Cerebellar nuclear complex (tissue), 1 donor: ENCODE measurements at places on chromosomes 6 and 20.

DNA sequence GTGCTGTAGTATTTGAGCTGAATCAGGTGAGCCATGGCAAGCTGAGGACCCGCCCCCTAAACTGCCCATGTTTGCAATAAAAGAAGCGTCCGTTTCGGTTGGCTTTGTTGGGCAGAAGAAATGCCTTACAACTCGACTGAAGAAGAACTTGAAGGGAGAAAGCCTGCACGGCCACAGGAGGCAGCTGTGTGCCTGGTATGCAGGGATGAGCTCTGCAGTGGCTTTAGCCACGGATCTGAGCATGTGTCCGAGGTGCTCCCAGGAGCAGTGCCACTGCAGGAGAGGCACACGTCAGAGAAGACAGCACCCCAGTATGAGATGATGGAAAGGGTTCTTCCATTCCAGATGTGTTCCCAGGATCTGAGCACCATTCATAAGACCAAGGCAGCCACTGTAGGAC, 23.5 kb downstream of the KIZ start:
- DNase-seq, result no peak

GRCh38 chr6:142400495-142400894, 98.7 kb downstream of the ADGRG6 start:
- no peak for DNase-seq

GRCh38 chr20:42936482-42936881, 253.2 kb downstream of the PTPRT start:
- no peak for DNase-seq

DNA sequence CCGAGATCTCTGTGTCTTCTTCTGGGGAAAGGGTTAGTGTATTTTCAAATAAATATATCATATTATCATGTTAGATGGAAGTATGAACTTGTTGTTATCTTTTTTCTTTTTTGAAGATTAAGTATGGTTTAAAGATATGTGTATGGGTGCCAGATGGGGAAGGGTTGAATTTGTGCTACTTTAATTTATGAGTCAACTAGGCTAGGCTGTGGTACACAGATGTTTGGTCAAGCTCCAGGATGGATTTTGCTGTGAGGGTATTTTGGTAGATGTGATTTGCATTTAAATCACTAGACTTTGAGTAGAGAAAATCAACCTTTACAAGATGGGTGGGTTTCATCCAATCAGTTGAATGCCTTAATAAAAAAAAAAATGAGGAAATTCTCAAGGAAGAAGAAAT, 886.6 kb upstream of the ADGRB3 start:
- no peak for DNase-seq

GRCh38 chr6:111866857-111867256, 6.4 kb downstream of the FYN start:
- no peak for DNase-seq

GRCh38 chr20:32978009-32978335, 26.3 kb downstream of the SUN5 start:
- no peak for DNase-seq

DNA sequence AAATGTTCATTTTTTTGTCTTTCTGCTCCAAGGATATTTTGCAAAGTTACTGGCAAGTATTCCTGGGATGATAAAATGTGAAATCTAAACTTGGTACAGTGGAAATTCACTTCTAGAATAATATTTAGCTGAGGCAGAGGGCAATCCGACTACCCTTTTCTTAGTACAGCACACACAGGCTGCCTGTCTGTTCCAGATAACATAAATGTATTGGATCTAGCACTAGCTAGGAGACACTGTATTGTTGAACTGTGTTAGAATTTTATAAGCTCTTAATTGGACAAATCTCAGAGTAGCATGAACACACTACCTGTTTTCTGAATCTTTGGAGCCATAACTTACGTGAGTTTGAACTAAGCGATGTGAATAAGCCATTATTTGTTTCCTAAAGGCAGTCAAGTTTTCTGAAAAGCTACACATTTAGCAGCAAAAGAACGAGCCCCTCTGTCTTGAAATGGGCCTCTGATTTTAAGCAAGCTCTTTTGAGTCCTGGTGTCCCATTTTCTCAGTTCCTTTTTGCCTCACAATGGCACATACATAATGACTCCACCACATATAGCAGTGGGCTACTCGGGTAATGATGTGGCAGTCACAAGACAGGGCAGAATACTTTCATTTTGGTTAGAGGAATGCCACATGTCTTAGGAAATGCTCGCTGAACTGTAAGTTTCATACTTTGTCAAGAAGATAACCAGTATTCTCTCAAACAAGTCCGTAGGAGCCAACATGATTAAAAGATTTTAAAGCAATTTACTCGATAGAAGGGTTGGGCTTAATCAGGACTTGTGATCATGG, 116.5 kb upstream of the ESR1 start:
- no peak for DNase-seq
